ENCODE measurements at places on chromosomes 6 and 20.

DNA sequence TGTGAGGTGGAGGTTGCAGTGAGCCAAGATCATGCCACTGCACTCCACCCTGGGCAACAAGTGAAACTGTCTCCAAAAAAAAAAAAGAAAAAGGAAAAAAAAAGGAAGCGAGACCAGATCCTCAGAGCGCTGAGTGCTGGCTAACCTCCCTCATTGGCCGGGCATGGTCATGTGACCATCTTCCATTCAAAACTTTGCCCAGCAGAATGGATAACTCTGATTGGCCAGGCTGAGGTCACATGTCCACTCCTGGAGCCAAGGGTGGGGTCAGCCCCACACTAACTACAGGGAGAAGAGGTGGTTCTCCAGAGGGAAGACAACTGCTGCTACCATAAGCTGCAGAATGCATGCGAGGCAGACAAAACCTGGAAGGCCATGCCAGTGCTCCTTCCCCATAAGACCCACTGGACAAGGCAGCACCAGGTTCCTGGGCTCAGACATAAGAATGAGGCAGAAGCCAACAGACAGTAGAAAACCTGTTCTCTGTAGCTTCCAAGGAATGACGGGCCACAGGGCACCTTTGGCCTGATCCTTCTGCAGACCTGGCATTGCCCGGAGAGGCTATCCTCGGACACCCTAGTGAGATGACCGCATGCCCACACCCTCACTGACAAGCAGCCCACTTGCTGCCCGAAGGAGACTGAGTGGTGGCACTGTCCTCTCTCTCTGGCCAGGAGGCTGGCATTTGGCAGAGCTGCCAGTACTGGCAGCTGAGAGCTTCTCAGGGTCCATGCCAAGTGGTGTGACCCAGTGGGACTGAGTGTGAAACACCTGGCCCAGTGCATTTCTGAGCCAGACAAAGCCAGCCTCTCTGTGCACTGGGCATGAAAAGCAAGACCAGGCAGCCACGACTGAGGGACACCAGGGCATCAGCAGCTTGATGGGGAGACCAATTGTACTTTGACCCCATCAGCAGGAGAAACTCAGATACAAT, 311.9 kb upstream of the SULF2 start:
- no peak for DNase-seq

- no peak for DNase-seq
Observed at GRCh38 chr6:19869464-19869863, 32.3 kb downstream of the ID4 start.

DNA sequence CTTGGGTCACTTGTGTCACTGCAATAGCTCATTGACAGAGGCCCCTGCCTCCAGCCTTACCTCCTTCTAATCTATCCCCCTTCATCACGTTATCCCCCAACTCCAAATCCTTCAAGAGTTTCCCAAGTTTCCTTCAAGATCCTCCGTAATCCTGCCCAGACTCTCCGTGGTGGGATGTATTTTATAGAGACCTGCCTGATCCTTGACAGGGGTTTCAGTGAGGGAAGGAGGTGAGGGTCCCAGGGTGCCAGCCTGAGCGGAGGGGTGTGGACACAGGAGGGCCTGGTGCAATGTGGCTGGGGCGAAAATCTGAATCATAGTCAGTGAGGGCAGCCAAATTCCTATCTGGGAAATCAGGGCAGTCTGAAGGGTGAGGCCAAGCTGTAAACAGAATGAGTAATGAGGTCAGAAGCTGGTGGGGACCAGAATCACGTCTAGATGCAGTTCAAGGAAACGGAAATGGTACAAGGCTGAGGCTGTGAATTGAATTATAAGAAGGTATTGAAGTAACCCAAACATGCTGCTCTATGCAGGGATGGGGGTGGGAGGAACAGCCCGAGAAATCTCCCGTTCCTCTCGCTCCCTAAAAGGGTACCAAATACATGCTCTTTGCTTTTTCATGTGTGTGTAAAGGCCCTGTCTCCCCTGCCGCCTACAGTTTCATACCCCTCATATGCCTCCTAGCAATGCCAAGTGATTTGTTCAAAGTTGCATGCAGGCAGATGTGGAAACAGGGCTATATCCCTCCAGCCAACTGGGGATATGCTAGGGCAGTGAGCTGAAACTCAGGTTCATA, 35.4 kb upstream of the PIM1 start:
- DNase-seq, result peak; percentile 52

- no peak for DNase-seq
Observed at GRCh38 chr20:40291493-40292135, 397.4 kb downstream of the MAFB start.

GRCh38 chr6:116268589-116269293, 11.0 kb downstream of the TSPYL1 start:
- no peak for DNase-seq

GRCh38 chr6:48628316-48628715, 517.3 kb upstream of the PTCHD4 start:
- no peak for DNase-seq

- no peak for DNase-seq
Observed at GRCh38 chr6:129469070-129469662, 240.8 kb downstream of the ARHGAP18 start.

- no peak for DNase-seq
Observed at GRCh38 chr20:39310363-39310995, 348.3 kb downstream of the DHX35 start.
